ENCODE measurements at places on chromosomes 7 and 10.

GRCh38 chr7:138784692-138785091, 13.1 kb upstream of the TMEM213 start:
- DNase-seq, result no peak

DNA sequence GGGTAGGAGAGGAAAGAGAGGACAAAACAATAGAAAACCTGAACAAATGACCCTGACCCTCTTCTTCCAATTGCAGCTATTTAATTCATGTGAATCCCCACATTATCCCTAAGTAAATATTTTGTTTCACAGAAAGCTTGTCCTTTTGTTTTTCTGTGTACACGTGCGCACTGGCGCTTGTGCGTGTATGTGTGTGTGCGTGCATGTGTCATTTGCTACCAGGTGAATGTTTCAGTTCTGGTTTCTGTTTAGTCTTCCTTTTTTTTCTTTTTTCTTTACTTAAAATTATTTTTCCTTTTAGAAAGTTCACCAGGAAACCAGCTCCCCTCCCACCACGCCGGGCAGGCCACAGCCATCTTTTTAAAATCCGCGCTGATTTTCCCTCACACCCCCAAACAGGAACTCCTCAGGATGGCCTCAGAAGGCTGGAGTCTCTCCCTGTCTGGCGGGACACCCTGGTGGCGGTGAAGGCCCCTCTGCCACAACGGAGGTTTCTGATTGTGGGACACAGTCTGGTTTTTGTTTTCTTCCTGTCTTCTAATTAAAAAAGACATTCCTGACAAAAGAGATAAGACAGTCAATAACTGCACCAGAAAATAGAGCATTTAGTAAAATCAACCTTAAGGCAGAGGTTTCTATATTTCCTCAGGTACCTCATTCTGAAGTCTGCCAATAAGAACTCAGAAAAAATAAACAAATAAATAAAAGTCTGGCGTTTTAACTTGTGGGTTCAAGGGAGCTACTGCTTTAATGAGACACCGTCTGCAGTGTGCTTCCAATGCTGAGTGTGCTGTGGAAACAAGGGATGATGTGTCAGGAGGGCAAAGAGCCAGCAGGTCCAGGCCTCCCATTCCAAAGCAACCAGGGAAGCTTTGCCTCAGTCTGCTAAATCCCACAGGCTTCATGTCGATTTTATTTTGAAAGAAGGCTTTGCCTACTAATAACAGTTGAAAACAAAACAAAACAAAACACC, 17.4 kb downstream of the IRF5 start:
- no peak for DNase-seq

DNA sequence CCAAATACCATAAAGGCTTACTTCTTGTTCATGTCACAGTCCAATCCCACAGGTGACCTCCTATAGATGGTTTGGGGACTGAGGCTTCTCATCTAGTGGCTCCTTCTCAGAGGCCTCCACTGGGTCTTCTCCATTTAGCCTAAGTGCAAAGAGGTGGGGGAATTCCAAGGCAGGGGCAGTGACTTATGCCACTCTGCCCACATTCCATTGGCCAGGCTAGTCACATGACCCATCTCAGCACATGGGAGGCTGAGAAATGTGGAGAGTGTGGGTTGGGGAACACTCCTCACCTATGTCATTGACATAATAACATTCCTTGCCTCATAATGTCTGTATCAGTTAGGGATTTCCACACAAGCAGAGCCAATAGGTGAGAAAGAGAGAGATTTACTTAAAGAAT, 104.3 kb upstream of the PLXNA4 start:
- no peak for DNase-seq

- no peak for DNase-seq
These were observed 36.3 kb upstream of the ANTXRL start for GRCh38 chr10:46250481-46250880.

- no peak for DNase-seq
These were observed 240.8 kb upstream of the KLF14 start for GRCh38 chr7:130974794-130975193.

GRCh38 chr7:108067844-108068243, 62.3 kb downstream of the LAMB4 start:
- DNase-seq, result peak; percentile 55

GRCh38 chr10:110488332-110488681, 9.4 kb upstream of the DUSP5 start:
- no peak for DNase-seq

- DNase-seq, result no peak
These were observed 4.6 kb downstream of the DENND11 start for GRCh38 chr7:141697211-141697871.

- DNase-seq, result no peak
These were observed 4.0 kb downstream of the CREM start for GRCh38 chr10:35130663-35131062.

- DNase-seq, result no peak
These were observed 136.3 kb downstream of the SORCS1 start for GRCh38 chr10:107028236-107028635.

GRCh38 chr10:61708846-61709245, 46.1 kb downstream of the CABCOCO1 start:
- no peak for DNase-seq

DNA sequence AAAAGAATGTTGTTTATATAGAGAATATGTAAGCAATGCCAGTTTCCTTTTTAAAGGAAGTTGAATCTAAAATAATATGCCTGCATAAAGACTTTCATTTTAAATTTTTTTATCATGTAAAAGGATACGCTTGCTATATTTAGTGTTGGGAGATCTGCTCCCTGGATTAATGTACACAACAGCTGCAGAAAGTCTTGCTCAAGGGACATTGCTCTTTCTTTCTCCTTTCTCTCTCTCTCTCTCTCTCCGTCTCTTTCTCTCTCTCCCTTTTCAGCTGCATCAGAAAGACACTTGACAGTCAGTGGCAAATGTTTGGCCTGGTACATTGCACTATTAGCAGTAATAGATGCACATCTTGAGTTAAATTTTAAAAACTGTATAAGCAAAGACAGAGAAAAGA, 739 bp downstream of the MYPN start:
- DNase-seq, result no peak

Measured in NCI-H2107 (cell line).